ENCODE measurements at places on chromosomes 12 and 14.
A peak's percentile ranks its signal among the peaks of the same experiment; 100 is the strongest.

GRCh38 chr12:42789808-42790760, 200.5 kb upstream of the PRICKLE1 start:
- DNase-seq, result no peak

DNA sequence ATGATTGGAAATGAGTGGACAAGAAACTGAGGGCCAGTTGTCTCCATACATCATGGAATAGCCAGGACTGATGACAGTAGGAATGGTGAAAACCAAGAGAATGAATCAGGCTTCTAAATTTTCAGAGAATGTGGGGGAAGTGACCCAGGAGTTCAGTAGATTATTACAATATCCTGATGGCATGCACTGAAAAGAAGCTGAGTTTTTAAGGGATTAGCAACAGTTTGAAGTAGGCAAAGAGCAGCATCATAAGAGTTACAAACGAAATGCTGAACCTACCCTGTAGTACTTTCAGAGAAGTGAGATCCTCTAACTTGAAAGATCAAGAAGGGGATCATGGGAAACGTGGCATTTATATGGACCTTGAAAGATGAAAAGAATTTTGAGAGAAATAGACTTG, 13.2 kb downstream of the SLC2A14 start:
- DNase-seq, result no peak

DNA sequence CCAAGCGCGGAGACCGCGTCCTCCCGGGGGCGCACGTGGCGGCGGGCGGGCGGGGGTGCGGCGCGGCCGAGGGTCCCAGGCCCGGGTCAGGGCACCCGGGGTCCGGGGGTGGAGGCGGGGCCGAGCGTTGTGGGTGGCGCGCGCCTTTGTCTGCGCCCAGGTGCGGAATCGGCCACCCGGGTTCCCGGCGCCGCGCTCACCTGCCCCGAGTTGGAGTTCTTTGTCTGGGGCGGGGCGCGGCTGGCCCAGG, 50.1 kb downstream of the LRCOL1 start:
- no peak for DNase-seq

DNA sequence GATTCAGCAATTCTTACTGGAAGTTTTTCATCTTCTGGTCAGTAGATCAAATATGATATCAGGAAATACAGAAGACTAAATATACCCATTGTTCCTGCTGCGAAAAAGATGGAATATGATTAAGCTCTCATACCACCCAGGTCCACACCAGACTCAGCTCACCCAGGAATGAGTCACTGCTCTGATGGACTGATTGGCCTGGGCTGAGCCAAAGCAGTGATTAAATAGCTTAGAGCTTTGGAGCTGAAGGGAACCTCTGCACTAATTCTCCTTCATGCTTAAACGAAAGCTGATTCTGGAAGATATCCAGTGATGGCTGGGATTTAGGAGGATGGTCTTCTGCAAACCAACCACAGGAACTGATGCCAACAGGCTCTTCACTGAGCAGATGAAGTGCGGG, 62.0 kb upstream of the SYT1 start:
- DNase-seq, result peak; percentile 18

- DNase-seq, result no peak
These were observed 273.9 kb downstream of the TMEM132D start for GRCh38 chr12:129629901-129630300.

DNA sequence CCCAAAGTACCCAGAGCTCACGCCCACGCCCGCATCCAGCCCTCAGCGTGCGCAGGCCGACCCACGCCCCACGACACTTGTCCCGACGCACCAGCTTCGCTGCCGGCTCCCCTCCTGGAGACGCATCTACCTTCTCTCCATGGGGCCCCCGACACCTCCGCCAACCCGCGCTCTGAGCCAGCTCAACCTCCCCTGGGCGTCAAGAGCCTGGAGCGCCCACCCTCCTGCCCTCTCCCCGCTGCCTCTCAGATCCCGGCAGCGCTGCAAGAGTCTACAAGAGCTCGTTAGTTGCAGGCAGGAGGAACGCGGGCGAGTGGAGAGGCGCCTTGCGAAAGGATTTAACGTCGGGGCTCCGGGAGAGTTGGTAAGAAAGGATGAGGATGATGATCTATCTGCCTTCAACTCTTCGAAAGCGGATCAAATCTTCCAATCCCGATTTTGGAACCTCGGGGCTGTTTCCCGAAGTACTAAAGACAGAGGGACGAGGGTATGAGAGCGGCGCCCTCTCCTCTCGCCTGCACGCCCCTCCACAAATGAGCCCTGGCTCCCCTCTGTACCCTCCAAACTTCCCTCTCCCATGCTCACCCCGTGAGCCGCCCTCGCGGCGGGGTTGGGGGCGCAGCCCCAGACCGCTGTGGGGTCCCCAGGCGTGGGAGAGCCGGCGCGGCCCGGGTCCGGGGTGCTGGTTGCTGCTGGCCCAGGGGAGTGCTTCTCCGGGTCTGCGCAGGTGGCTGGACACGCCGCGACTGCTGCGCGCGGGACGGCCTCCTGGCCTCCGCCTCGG, 979 bp downstream of the LTBP2 start:
- DNase-seq, result no peak

DNA sequence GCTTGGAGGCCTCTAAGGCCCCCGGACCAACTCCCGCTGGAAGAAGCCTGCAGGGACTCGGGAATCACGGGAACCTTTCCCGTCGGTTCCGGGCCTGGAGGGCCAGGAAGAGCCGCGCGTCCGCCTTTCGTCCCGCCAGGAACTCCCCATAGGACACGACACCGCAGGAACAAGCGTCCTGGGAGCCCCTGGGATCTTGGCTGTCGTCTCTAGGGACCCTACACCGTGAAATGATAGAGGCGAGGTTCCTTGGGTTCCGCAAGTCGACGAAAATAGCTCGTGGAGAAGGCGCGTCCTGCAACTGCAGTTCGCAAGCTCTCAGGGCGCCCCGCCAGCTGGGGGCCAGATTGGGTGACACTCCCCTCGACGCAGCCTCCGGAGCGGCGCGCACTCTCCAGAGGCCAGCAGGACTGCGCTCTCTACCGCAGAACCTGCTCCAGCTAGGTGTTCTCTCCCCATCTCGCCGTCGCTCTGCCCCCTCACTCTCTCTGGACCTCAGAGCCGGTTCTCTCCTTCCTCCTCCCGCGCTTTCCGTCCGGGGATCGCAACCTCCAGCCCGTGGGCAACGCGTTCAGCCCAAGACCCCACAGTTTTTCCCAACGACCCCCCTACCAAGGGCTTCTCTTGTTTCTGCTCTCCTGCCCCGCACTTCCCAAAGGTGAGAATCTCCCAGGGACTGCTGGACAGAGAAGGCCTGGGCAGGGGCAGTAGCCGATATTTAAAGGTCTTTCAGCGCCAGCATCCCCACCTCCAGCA, 776 bp downstream of the BMP4 start:
- peak; percentile 72 for DNase-seq

DNA sequence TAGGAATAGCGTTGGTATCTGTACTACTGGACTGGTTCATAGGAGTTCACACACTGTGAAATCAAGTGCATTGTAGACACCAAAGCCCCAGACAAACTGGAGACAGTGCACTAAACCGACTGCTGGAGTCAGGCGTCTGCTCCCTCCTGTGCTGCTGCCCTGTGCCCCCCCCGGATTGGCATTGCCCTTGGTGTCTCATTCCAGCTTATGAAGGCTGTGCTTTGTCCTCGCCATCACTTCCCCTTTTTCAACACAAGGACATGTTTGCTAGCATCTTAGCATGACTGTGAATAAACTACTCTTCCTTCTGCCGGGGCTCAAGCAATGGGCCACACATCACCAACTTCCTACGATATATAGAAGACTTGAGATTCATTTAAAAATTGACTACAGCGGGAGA, 84.0 kb downstream of the TMCC3 start:
- no peak for DNase-seq

Data from ELF-1 (cell line).